ENCODE measurements at places on chromosomes 12 and 14. TPM values are rescaled to one million over a fixed set of nuclear protein-coding genes. Genes with fewer than 3 reads are reported as not detected.

RPGRIP1 gene
- total RNA-seq: 0.28 TPM

ANO2 gene
- total RNA-seq: not detected

LMNTD1 gene
- total RNA-seq: 0.13 TPM

VDR gene
- 3.0 TPM for total RNA-seq

KRT6C gene
- not detected for total RNA-seq

DNA sequence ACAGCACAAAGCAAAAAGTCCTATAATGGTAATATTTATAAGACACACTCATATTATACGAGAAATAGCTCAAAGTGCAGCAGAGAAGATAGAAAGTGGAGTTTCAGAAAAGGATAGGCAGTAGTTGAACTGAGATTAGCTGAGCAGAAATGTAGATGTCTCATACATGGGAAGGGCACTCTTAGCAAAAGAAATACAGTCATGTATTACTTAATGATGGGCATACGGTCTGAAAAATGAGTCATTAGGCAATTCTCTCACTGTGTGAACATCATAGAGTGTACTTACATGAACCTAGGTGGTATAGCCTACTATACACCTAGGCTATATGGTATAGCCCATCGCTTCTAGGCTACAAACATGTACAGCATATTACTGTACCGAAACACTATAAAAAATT, 671.3 kb downstream of the RPS29 start:
- H3K27ac ChIP-seq: no peak overlapping the region
- H3K36me3 ChIP-seq: no peaks in the 10 kb centered on the region
- no peak for DNase-seq
- H3K4me1 ChIP-seq: no peaks in the 10 kb centered on the region
- H3K27me3 ChIP-seq: no peaks in the 10 kb centered on the region

GRCh38 chr12:74775276-74775675, 237.6 kb downstream of the ATXN7L3B start:
- H3K4me1 ChIP-seq: no peaks in the 10 kb centered on the region
- no peak overlapping the region for H3K27ac ChIP-seq
- DNase-seq: no peak
- no peaks in the 10 kb centered on the region for H3K27me3 ChIP-seq

GRCh38 chr14:93303659-93304058, 29.2 kb downstream of the BTBD7 start:
- H3K27me3 ChIP-seq: no peaks in the 10 kb centered on the region
- no peak overlapping the region for H3K27ac ChIP-seq

DNA sequence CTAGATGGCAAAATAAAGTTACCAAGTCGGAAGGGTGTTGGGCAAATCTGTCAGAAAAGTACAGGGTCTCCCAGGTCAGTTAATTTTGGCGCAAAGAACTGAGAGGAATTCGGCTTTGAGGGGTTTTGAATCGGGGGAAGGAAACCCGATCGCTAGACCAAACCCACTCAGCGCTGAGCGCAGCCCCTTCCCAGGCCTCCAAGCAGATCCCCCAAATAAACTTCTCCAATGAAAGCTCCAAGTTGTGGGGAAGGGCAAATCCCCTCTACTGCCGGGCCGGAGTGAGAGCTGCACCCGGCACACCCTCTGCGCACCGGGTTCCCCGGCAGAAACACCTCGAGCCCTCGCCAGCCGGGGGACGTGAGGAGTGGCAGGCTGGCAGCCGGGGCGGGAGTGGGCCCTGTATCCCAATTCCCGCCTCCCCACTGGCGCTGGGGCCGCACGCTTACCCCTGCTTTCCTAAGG, 441 bp downstream of the E2F7 start:
- H3K4me1 ChIP-seq: peaks cover 20% of the 10 kb centered on the region
- peak overlapping the region; percentile 86 for H3K4me3 ChIP-seq
- no peaks in the 10 kb centered on the region for H3K36me3 ChIP-seq
- H3K27me3 ChIP-seq: no peaks in the 10 kb centered on the region
- DNase-seq: no peak

GRCh38 chr12:6735448-6736191, 11.8 kb downstream of the COPS7A start:
- H3K4me1 ChIP-seq: peaks cover 7% of the 10 kb centered on the region
- peak overlapping the region; percentile 66 for H3K27ac ChIP-seq
- H3K4me3 ChIP-seq: no peak overlapping the region
- no peaks in the 10 kb centered on the region for H3K27me3 ChIP-seq

GRCh38 chr12:107448198-107448597, 237.4 kb upstream of the PWP1 start:
- H3K4me3 ChIP-seq: no peak overlapping the region
- no peaks in the 10 kb centered on the region for H3K36me3 ChIP-seq
- DNase-seq: no peak
- no peaks in the 10 kb centered on the region for H3K4me1 ChIP-seq
- no peaks in the 10 kb centered on the region for H3K27me3 ChIP-seq

- no peak overlapping the region for H3K27ac ChIP-seq
- no peaks in the 10 kb centered on the region for H3K27me3 ChIP-seq
- no peak for DNase-seq
- H3K4me3 ChIP-seq: no peak overlapping the region
- H3K36me3 ChIP-seq: no peaks in the 10 kb centered on the region
These were observed 97.1 kb downstream of the OTOGL start for GRCh38 chr12:80196419-80196818.

DNA sequence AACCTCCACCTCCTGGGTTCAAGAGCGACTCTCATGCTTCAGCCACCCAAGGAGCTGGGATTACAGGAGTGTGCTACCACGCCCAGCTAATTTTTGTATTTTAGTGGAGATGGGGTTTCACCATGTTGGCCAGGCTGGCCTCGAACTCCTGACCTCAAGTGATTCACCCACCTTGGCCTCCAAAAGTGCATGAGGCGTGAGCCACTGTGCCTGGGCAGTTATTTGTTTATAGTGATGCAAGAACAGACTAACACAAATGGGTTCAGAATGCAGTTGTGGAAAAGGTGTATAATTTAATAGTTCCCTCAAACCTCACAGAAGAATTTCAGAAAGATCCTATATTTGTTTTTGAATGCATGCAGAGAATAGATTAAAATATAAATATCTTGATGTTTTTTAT, 447.1 kb downstream of the ZFP36L1 start:
- no peaks in the 10 kb centered on the region for H3K4me1 ChIP-seq
- H3K36me3 ChIP-seq: no peaks in the 10 kb centered on the region

DNA sequence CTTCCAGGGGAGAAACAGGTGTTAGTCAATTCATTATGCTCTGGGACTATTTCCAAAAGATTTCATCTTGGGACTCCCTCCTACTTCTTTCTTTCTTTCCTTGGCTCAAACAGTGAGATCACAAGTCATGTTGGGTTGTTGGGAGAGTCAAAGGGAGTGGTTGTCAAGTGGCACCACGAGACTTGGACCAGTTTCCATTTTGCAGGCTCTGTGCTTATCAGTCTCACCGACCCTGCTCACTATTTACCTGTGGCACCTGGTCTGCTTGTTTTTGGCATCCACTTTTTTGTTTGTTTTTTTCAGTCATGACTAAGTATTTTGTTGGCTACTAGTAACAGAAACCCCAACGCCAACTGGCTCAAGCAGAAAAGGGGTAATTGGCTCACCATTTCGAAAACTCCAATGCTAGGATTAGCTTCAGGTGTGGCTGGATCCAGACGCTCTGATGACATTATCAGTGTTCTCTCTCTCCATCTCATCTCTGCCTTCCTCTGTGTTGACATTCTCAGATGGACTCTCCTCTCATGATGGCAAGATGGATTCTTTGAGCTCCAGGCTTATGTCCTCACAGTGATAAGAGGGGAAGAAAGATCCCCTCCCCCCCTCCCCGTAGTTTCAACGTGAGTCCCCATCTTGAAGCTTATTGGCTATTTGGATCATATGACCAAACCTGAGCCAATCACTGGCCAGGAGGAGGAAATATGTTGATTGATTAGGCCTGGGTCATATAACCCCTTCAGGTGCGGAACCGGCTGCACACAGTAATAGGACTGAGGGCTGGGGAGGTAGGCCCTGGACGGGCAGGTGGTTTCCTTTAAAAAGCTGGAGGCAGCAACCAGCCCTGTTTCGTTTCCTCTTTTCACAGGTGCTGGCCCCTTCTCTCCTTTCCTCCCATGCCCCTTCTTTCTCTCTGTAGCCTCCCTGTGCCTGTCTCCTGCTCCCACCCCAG, 84.2 kb downstream of the AACS start:
- no peaks in the 10 kb centered on the region for H3K36me3 ChIP-seq
- no peaks in the 10 kb centered on the region for H3K4me1 ChIP-seq
- H3K4me3 ChIP-seq: no peak overlapping the region

DNA sequence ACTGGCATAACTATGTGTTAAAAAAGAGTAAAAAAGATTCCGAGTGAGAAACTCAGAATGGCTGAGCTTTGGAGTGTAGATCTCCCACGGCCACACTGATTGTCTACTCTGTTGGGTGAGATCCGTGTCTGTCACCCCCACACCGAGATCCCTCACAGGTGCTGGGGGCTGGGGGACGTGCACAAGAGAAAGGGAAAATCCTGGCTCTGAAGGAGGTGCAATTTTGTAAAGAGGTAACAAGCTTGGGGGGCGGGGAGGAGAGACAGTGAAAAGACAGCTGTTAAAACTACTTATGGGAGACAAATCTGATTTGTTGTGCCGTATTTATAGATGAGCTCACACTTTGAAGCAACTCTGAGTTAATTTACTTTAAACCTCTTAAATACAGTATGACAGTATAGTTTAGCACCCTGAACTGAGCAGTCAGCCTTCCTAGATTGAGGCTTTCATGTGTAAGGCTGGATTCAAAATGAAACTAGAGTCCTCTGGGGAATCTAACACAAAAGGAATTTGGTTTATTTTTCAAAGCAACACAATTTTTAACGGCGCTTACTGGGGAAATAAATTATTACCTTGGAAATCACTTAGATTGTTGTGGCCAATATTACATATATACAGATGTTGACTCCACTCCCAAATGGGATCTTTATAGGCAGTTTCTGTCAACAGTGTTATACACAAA, 167.4 kb upstream of the RGS6 start:
- no peaks in the 10 kb centered on the region for H3K4me1 ChIP-seq
- no peak overlapping the region for H3K27ac ChIP-seq
- DNase-seq: no peak
- no peaks in the 10 kb centered on the region for H3K36me3 ChIP-seq

DNA sequence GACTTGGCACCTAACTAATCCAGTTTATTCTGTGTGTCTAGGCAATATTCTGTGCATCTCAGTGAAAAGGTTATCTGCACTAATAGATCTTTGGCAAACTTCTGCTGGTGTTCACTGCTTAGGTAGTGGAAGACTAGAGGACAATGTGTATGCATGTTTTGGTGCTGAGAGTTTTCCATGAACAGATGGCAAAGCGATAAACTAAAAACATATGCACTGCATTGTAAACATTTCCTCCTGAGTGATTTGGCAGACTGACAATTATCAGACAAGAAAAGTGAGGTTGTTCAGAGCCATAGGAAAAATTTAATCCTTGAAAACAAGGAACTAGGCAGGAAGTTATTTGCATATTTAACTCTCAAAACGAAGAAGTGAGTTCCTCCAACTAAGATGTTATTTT, 400.4 kb downstream of the ATP23 start:
- no peaks in the 10 kb centered on the region for H3K4me1 ChIP-seq
- H3K27me3 ChIP-seq: no peaks in the 10 kb centered on the region
- H3K36me3 ChIP-seq: no peaks in the 10 kb centered on the region
- no peak overlapping the region for H3K4me3 ChIP-seq
- H3K27ac ChIP-seq: no peak overlapping the region

DNA sequence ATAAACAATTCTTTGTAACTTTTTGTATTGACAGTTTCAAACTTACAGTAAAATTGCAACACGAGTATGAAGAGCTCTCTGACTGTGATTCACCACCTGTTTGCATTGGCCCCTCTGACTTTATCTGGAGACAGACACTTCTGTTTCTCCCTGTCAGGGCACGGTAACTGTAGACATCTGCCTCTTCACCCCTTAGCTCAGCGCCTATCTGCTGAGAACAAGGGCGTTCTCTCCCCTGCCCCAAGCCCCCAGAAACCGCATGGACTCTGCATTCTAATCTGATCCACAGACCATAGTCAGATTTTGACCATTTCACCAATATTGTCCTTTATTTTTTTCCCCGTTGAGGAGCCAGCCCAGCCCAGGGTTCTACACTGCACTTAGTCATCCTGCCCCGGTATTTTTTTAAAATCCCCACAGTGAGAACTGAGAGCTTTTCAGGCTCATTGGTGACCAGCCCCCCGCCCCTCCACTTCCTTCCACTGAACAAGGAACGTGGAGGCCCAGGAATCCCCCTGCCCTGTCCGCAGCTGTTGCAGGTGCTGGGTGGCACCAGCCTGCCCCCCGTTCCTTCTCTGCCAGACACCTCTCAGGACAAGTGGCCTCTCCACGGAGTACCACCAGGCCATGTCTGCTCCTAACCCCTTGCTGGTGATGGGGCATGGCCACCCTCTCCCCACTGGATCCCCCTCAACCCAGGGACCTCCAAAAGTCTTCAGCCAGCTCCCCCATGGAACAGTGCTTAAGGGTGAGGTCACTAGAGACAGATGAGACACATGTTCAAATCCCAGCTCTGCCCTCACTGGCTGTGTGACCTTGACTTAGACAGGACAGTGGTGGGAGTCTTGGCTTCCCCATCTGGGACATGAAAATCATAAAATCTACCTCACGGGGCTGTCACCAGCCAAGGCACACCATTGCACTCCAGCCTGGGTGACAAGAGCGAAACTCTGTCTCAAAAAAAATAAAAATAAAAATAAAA, 11.2 kb downstream of the RHOF start:
- H3K4me1 ChIP-seq: peaks cover 43% of the 10 kb centered on the region
- 0 out of 2 replicates have a peak overlapping the region, but pooled peaks have one; percentile 14 for H3K4me3 ChIP-seq
- no peaks in the 10 kb centered on the region for H3K27me3 ChIP-seq
- DNase-seq: no peak
- H3K27ac ChIP-seq: peak overlapping the region; percentile 73

GRCh38 chr14:61109288-61109687, 128.2 kb downstream of the SLC38A6 start:
- H3K27me3 ChIP-seq: no peaks in the 10 kb centered on the region
- H3K27ac ChIP-seq: no peak overlapping the region
- H3K4me3 ChIP-seq: no peak overlapping the region
- H3K4me1 ChIP-seq: no peaks in the 10 kb centered on the region

DNA sequence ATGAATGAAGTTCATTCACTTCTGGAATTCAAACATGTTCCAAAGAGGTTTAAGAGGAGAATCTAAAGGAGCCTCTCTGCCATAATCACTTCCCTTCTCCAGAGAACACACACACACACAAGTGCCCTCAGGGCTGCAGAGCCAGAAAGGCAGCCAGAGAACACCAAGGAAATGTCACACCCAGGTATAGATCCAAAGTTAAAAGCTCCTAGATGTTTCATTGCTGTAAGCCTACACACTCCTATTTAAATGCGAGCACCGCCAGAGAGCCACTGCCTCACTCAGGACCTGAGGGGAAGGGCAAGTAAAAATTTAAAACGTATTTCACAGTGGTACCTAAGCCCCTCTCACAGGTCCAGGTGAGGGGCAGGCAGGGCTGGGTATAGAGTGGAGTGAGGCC, 82.4 kb downstream of the TTC9 start:
- H3K4me1 ChIP-seq: no peaks in the 10 kb centered on the region
- H3K36me3 ChIP-seq: no peaks in the 10 kb centered on the region
- no peak overlapping the region for H3K27ac ChIP-seq
- no peak overlapping the region for H3K4me3 ChIP-seq
- H3K27me3 ChIP-seq: no peaks in the 10 kb centered on the region

DNA sequence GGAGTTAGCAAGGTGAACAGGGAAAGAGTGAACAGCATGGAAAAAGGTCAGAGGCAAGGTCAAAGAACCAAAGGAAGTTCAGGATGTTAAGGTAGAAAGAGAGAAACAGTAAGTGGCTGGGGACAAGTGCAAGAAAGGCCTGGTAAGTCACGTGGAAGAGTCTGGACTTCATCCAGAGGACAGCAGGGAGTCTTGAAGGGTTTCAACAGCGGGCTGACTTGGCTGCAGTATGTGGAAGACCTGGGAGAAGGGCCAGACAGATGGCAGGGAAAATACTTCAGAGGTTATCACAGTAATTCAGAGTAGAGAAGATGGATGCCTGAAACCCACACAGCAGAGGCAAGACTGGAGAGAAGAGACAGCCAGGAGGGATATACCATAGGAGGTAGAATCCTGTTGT, 34.0 kb downstream of the CIT start:
- H3K4me3 ChIP-seq: no peak overlapping the region
- no peaks in the 10 kb centered on the region for H3K27me3 ChIP-seq
- no peak overlapping the region for H3K27ac ChIP-seq
- H3K36me3 ChIP-seq: no peaks in the 10 kb centered on the region
- no peak for DNase-seq
